ENCODE measurements at places on chromosomes 16 and 17.

DNA sequence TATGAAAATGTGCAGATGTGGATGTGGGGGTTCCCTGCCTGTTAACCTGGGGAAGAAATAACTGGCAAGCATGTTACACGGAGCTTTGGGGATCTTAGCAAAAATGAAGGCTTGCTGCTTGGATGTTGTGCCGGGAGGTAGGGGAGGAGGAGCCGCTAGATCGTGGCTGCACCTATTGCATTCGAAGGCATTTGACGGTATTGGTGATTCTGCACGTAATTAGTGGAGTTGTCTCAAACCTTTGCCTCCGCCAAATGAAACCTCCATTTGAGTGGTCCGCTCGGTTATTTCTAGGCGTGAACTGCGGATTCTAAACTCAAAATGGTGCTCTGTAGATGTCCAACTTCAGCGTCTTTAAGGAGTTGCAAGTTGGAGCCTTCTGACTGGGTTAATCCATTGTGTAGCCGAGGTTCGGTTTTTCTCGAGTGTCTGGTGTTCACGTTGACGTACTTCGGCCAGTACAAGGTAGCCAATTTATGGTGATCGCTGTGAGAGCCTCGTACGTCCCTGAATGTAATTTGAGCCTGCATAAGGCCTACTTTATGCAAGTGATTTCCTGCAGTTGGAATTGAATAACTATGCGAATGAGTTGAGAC is 1.5 kb downstream of the TNRC6C start:
- no peak for DNase-seq

GRCh38 chr16:35636480-35637230 is 2177.2 kb downstream of the TP53TG3F start:
- DNase-seq: no peak

- DNase-seq: no peak
These were observed 24.8 kb upstream of the CDRT4 start for GRCh38 chr17:15492186-15492585.

DNA sequence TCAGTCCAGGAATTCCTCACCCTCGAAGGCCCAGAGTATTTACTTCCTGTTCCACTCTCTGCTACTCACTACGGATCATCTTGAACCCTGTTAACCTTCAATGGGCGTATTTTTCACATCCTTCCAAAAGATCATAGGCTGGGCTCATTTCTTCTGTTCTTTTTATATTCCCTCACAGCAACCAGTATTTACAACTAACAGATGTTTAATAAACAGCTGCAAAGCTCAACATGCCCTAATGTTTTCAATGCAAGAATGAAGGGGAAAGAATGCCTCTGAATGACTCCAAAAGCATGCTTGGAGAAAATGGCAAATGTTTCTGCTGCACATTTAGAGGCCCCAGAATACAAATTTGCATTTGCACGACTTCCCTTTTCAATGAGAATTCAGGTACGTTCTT is 174.9 kb downstream of the ZFHX3 start:
- DNase-seq: no peak

- DNase-seq: no peak
These were observed 17.5 kb downstream of the SLFN12L start for GRCh38 chr17:35519906-35520442.

DNA sequence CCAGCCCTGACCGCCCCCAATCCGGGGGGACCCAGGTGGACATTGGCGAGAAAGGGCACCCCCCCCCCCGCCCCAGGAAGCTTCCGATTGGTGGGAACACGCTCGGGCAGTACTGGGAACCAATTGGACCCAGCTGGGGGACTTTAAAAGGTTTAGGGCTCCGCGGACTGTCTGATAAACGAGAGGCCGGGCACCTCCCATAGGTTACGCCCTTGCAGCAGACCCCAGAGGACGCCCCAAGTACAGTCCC is 245 bp downstream of the TMEM256 start:
- DNase-seq: no peak

DNA sequence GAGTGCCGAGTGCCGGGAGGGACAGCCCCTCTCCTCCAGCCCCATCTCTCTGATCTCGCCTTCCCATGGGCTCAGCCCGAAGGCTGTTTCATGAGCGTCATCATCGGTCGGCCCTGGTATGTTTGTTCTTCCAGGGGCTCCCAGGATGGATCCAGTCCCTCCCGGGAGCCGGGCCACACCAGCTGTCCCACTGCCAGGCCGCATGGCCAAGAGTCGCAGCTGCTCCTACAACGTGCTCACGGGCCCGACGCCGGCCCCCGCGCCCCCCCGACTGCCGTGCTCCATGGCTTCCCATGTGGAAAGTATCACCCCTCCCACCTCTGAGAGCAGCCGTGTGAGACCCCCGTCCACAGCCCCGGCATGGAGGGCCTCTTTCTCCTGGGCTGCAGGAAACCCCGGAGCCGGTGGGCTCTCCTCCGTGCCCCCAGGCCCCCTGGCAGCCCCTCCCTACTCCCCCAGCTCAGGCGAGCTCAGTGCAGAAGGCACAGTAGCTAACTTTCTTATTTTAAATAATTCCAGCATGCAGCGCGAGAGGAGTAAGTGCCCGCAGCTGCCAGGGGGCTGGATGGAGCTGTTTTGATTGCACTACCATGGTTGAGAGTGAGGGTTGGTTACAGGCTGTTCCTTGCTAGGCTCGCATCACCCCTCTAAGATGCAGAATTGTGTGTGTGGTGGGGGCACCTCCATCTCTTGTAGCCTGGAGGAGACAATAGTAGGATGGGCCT is 26.6 kb upstream of the GSE1 start:
- no peak for DNase-seq

GRCh38 chr17:80817861-80818260 is 173.8 kb upstream of the CHMP6 start:
- no peak for DNase-seq

DNA sequence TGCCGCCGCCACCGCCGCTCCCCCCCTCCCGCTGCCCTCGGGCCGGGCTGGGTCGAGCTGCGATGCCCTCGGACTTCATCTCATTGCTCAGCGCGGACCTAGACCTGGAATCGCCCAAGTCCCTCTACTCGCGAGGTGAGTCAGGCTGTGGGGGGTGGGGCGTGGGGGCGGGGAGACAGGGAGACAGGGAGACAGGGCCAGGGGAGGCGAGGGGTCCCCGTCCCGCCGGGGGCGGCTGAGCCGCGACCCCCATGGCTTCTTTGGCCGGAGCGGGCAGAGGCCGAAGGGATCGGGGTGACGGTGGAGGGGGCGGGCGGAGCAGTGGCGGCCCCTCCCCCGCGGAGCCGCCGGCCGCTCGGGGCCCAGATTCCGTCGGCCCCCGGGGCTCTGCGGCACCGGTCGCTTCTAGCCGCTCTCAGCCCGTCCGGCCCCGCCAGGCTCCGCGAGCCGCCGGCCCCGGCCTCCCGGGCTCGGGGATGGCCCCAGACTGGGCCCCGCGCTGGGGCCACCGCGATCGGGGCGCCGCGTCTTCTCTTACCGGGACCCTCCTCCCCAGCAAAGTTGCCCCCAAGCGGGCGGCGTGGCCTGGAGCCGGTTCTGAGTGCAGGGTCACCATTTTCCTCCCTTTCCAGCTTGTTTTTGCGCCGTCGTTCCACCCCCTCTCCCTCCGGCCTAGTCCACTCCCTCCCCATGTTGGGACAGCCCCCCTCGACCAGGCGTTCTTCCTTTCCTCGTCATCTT is 644 bp downstream of the NFAT5 start:
- peak; percentile 53 for DNase-seq

GRCh38 chr17:5706577-5707210 is 122.4 kb upstream of the NLRP1 start:
- peak; percentile 60 for DNase-seq

GRCh38 chr16:30115238-30115637 is 1.9 kb upstream of the GDPD3 start:
- no peak for DNase-seq

DNA sequence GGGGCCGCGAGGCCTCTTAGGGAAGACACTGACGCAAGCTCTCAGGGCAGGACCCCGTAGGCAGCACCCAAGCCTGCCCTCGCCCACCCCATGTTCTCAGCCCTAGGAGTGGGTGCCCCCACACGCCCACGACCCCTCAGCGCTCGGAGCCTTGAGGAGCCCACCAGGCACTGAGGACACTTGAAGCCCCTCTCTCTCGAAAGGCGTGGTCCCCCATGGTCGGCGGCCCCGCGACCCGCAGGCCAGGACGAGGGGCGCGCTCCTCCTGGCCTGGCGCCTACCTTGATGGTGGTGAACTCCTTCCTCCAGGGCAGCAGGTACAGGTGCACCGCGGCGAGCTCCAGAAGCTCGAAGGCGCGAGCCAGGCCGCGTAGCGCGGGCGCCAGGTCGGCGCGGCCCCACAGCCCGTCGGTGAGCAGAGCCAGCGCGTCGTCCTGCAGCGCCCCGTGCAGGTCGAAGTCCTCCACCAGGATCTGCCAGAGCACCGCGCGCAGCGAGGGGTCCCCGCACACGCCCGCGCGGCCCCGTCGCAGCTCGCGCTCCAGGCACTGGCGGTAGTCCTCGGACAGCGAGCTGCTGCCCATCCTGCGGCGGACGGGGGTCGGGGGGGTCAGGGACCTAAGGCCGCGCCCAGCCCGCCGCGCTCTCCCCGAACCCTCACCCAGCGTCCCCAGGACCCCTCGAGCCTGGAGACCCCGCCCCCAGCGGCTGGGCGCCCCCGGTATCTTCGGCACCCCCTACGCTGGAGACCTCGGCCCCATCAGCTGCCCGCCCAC is 668 bp downstream of the SPATA2L start:
- DNase-seq: peak; percentile 42

GRCh38 chr16:66131895-66132294 is 234.6 kb upstream of the CDH5 start:
- no peak for DNase-seq
